Retina (tissue), 1 donor: ENCODE measurements at places on chromosomes 3 and 15.

DNA sequence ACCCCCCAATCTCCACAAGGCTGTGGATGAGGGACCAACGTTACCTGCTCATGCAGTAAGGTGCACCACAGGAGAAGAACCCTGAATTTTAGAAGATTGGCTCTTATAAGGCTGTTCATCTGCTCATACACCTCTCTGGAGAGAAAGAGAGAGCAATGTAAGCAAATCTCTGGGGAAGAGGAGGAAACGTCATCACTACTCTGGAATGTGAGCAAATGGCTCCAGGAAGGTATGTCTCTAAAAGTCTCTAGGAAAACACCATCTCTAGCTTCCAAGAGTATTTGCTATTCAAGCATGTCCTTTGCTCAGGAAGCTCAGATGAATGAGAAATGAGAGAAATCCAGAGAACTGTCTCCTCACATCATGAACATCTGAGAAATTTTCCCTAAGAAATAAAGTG, 235.4 kb downstream of the TBL1XR1 start:
- no peak for DNase-seq

DNA sequence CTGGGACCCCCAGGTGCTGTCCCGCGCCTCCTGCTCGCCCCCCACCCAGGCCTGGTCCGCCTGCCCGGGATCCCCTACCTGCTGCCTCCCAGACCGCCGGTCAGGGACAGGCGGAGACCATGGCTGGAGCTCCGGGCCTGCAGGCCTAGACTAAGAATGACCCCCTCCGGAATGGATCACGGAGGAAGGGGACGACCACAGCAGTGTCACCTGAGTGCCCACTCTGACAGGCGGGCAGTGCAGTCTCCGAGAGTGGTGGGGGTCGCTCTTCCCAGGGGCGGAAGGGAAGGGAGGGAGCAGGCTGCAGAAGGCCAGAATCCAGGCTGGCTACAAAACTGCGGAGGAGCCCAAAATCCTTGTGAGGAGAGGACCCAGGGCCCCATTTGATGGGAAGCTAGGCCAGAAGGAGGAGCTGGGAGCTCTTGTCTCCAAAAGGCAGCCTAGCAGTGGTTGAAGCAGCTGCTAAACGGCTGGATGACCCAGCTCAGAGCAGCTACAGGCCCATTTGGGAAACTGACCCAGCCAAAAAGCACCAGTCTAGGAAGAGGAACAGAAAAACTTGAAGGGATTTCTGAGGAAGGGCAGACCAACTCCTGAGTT, 908 bp upstream of the RAB43 start:
- peak; percentile 44 for DNase-seq

DNA sequence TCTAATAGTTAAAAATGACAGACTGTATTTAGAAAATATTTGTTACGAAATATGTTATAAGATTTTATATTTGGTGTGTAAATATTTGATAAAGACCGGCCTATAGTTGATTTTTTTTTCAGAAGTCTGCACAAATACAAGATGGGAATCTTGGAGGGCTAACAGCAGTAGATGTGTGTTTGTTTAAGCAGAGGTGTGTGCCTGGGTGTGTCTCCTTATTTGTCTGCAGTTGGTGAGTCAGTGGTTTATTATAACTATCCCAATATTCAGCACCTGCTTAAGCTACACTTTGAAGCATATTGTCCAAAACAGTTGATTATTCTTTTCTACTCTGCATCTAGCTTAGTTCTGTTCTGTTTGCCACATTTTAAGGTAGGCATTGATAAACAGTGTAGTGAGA, 12.4 kb downstream of the GLCE start:
- no peak for DNase-seq

GRCh38 chr3:42063888-42064287, 27.3 kb upstream of the TRAK1 start:
- DNase-seq = no peak

GRCh38 chr15:37134244-37134643, 33.9 kb upstream of the MEIS2 start:
- no peak for DNase-seq

DNA sequence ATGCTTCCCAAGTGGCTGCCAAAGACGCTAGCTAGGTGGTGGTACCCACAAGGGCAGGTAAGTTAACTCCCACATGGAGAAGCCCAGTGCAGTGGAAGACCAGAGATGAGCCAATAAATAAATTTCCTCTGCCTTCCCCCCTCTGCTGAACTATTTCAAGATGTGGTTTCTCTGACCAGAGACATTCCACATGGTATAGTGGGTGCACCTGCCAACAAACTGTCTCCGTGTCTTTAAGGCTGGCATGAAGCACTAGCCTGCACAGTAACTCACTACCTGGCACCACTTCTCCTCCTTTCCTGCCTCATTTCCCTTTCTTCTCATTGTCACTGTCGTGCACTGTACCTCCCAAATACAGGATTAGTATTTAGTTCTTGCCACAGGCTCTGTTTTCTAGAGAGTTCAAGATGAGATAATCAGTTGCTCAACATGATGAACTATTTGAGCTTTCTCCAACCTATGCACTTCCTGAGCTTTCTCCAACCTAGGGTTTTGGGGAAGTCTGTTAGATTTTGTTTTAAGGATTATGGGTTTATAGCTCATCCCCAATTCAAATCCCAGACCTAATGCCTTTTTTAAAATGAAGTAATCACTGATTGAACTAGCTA, 8.4 kb upstream of the CRTAP start:
- no peak for DNase-seq

- peak; percentile 58 for DNase-seq
Observed at GRCh38 chr15:75727851-75728715, 15.4 kb upstream of the CSPG4 start.

DNA sequence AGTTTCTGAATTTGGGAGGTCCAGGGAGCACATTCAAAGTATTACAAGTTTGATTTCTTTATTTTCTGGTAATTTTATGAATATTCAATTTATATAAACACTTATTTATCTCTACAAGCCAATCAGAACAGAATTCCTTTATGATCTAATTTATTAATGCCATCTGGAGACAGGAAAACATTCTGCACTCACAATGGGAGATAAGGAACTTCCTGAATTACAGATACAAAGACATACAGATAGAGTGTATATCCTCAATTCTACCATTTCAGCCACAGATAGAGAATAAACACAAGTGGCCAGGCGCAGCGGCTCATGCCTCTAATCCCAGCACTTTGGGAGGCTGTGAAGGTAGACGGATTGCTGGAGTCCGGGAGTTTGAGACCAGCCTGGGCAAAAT, 86.0 kb downstream of the IQCH start:
- no peak for DNase-seq

DNA sequence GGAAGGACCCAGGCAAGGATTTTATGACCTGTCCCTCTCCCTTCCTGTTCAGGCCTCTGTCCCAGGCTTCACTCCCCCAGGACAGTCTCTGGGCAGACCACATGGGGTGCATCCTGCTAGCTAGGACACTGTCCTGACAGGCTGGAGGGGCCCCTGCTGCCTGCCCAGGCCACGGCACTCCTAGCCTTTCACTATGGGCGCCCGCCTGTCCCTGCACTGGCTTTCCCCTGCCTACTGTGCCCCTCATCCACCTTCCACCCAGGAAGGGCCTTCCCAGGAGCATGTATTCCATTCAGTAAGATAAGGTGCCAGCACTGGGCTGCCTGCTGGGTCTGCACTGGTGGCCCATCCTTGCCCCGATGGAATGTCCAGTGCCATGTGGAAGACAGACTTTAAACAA, 145.3 kb downstream of the DNAJB8 start:
- DNase-seq = no peak

- DNase-seq = no peak
Observed at GRCh38 chr3:23698652-23699313, 107.0 kb upstream of the UBE2E1 start.

GRCh38 chr3:5188419-5189221, 1.1 kb downstream of the EDEM1 start:
- peak; percentile 71 for DNase-seq

DNA sequence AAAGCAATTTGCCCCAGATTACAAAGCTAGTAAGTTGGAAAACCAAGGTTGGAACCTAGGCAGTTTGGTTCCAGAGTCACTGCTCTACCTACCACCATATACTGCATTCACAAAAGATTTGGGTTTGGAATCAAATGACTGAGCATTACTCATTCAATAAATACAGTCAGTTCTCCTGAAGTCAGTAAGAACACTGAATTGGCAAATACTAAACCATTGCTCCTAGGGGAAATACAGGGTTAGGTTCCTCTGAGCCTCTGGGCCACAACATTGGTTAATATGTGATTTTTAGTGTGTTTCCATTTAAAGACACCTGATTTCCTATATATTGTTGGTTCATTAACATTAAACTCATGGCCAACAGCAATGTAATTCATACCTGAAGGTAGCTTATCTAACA, 2.1 kb upstream of the EIF5A2 start:
- no peak for DNase-seq

GRCh38 chr3:191641789-191642188, 180.8 kb downstream of the PYDC2 start:
- DNase-seq = no peak

DNA sequence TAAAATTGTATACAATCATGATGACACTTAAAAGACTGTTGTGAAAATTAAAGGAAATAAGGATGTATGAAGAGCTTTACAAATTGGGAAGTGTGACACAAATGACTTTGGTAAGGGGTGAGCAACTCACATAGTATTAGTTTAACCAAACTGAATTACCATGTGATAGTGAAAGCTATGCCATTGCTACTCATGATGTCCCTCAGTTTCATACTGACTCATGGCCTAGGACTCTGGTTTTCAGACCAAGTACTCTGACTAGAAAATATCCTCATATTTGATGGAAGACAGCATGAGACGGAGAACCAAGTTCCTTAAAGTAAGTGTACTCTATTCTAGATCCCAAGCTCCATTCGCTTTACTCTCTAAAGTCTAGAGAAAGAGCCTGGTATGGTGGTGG, 203.2 kb upstream of the ICE2 start:
- DNase-seq = no peak

DNA sequence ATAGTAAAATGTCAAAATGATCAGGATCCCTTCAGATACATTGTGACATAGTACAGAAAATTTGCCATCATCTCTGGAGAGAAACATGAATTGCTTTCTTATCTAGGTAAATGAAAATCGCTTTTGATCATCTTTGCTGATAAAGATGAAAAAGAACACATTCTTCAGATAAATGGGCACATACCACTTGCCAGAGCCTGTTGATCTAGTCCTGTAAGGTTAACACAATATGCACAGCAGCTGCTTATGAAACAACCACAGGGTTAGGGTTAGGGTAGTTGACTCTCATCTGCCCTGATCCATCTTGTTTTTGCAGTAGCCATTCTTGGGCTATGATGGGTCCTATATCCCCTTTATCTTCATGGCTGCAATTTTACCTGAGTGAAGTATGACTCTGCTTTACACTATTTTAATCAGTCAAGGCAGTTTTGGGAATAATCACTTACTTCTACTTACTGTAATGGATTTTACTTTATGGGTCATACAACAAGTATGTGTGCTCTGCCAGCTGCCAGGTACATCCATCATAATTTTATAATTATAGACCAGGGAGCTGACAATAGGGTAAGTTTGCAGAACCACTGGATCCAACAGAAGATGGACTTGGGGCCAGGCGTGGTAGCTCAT, 12.6 kb upstream of the SPINK8 start:
- DNase-seq = no peak

GRCh38 chr3:123122525-123123315, 55.9 kb downstream of the PDIA5 start:
- no peak for DNase-seq

GRCh38 chr15:79003301-79003700, 58.5 kb upstream of the CTSH start:
- DNase-seq = no peak

GRCh38 chr3:76352511-76353284, 567.3 kb upstream of the ZNF717 start:
- DNase-seq = no peak

- no peak for DNase-seq
Observed at GRCh38 chr3:171371354-171371753, 88.9 kb downstream of the TNIK start.

- DNase-seq = no peak
Observed at GRCh38 chr3:50338965-50339364, 1.7 kb downstream of the RASSF1 start.
